GM04503 (cell line): ENCODE measurements at places on chromosomes 3 and 15.
A peak's percentile ranks its signal among the peaks of the same experiment; 100 is the strongest.

DNA sequence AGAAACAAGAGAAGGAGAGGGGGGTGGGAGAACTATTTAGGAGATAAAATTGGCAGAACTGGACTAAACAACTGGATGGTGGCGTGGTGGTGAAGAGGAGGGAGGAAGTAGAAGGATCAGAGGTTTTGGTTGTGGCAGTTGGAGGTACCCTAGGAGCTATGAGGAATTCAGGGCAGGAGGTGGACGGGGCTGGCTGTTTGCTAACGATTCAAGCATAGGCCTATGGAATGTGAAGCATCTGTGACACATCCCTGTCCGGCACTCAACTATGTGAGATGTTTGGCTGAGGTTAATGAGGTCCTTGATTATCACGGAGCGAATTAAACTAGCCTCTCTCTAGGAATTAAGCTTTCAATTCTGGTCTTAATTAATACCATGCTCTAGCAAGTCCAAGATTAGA lies 13.5 kb downstream of the TARS3 start:
- peak; percentile 42 for DNase-seq

DNA sequence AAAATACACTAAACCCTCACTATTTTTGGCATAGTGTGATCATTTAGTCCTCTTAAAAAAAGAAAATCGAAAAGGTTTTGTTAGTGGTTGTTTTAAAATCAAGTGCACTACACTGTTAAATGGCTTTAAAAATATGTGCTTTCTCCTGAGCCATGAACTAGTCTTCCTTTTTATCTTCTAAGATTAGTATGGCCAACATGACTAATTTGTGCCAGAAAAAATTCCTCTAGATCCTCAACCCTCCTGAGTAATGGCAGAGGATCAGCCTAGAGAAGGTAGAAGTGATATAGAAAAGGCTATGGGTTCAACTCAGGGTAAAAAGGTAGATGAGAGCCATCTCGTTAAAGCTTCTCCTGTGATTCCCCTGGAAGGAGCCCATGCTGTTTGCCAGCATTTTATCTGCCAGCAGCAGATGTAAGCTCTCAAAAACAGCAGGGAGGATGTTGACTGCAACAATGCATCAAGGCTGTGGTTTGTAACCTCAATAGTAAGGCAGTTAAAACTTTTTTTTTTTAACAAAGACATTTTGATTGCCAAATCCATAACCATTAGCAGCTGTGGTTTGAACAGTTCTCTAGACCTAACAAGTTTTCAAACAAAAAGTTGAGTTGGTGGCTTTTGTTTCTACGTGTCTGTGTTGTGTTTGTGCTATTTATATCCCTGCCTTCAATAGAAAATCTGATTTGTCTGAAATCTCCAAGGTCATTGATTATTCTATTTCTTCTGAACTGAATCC lies 30.2 kb upstream of the ZNF609 start:
- peak; percentile 92 for DNase-seq

- DNase-seq = no peak
Observed at GRCh38 chr3:86723433-86723832, 267.5 kb downstream of the VGLL3 start.

GRCh38 chr3:108410531-108410984 lies 99.8 kb downstream of the MYH15 start:
- no peak for DNase-seq

DNA sequence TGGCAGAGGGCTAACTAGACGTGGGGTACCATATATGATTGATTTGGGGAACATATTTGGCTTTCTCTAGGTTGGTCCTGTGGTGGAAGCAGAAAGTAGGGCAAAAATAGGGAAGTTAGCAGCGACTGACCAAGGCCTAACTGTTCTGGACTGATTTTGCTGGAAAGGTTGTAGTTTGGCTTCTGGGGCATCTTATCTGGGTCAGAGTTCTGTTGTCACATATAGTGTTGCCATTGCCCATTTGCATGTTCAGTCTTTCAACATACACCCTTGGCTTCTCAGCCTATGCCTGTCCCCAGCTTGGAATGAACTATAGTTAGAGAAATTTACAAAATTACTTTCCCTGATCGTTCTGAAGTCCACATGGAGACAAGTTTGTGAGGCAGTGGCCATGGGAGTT lies 426.5 kb downstream of the TBC1D5 start:
- no peak for DNase-seq

GRCh38 chr3:133662278-133662651 lies 524 bp upstream of the TOPBP1 start:
- no peak for DNase-seq

DNA sequence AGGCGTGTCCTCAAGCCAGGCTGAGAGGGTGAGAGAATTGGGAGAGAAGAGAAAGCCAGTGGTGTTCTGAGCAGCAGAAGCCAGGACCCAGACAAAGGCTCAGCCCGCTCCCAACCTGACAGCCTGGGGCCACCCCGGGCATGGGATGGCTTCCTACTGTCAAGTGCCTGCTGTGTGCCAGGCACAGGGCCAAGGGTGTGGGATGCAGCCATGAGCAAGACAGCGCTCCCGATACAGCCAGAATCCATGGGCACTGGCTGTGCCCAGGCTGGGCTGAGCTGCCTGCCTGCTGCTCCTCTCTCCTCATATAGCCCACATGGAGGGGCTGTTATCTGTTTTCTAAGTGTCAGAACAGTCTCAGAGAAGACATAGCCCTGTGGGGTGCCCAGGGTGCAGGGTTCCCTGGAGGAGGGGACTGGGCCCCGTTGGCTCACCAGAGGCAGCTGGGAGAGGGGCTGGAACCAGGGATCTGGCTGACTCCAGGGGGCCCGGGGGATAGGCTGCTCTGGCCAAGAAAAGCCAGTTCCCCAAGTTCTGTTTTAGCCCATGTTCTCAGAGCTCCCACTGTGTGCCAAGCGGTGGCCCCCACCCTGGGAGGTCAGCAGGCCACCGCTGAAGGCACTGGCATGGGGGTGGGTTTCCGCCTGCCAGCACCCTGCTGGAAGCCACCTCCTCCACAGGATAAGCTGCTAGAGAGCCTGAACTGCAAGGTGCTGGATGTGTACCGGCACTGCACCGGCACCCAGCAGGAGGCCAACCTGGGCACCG lies 39.0 kb downstream of the CFAP100 start:
- DNase-seq = no peak

DNA sequence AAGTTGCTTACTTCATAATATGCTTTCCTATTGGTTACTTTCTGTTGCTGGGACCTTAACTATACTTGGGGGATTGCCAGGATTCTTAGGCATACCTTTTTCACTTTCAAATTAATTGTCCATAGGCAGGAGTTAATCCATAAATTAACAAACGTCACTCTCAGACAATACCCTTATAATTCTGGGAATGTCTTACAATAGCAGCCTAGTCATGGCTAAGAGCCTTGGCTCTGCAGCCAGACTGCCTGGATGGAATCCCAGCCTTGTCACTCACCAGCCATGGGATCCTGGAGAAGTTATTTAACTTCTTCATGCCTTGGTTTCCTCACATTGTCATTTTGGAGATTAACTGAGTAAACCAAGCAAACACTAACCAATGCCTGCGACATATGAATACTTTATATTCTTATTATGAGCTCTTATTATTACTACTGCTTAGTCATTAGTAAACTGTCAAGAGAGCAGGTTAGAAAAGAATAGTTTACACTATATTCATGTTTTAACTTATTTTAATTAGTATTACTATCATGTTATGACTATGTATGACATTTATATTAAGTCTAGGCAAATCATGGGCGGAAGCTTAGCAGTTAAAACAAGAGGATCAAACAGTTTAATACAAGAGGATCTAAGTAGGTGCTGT lies 29.0 kb downstream of the GYG1 start:
- DNase-seq = no peak

DNA sequence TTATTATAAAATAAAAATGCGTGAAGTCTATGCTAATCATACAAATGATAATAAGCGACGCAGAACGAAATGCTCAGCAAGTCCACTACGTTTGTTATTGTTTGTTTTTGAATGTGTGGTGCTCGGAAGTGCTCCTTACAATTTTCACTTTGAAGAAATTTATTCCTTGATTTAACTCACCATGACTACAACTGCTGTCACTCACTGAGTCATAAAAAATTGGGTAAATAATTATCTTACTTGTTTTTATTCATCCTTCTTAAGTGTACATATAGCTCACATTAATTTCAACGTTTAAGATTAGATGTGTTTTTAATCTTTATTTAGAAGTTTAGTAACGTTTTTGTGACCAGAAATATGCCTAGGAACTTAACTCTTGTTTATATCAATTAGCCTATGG lies 66.7 kb upstream of the NANOGP8 start:
- DNase-seq = no peak

- DNase-seq = no peak
Observed at GRCh38 chr3:197752107-197752506, 2.4 kb downstream of the FYTTD1 start.

DNA sequence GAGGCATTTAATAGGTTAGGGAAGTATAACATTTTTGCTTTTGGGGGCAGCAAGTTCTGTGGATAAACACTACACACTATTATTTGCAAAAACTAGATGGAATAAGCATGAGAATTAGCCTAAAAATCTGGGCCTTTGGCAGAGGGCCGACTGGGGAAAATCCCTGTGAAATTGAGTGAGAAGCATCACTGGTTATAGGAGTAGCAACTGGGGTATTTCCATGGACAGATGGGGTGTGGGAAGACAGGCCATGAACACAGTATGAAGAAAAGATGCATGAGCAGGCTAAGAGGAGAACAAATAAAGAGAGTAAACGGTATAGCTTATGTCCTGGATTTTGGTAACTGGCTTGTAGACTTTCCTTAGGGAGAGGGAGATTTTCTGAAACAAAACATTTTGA lies 32.9 kb upstream of the CSPG5 start:
- no peak for DNase-seq

- no peak for DNase-seq
Observed at GRCh38 chr3:59310736-59311135, 260.9 kb upstream of the CFAP20DC start.

DNA sequence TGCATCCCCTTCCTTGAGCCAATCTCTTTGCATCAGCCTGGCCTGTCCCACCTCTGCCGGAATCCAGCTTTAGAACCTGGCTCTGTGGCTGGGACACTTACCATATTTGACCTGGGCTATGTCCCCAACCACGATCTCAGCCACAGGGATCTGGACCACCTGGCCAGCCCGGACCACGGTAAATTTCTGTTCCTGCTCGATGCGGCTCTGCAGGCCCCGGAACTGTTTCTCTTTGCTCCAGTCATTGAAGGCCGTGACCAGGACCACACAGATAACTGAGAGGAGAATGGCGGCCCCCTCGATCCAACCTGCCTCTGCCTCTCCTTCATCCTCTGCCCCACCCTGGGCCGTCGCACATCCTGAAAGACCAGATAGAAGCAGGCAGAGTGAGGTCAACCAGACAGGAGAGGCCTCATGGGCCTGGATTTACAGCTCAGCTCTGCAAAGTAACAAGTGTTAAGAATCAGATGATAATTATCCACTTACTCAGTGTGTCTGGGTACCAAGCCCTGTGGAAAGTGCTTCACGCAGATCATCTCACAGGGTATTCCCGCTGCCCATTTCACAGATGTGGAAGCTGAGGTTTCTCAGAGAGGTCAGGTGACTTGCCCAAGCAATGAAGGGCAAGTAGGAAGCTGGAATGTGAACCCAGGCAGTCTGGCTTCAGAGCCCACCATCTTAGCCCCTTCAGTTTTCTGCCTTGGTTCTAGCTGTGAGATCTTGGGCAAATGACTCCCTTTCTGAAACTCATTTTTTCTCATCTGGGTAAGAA lies 81.3 kb upstream of the SEC13 start:
- no peak for DNase-seq

DNA sequence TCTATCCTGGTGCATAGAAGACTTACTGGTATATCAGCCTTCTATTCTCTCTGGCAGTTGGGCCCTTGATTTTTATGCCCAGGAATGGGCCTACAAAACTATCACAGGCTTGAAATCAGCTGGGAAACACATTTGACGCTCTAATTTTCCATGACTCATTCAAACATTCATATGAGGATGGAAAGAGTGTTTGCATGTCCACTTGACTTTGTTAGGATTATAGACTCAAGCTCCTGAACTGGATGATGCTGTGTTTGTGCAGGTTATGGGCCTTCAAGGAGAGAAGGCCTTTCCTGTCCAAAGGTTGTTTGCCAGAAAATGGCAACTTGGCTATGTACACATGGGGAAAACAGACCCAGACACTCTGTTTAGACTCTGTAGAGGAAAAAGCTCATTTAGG lies 219.9 kb downstream of the GAP43 start:
- no peak for DNase-seq

- DNase-seq = no peak
Observed at GRCh38 chr15:66774001-66774814, 72.2 kb downstream of the SMAD6 start.

- DNase-seq = peak; percentile 3
Observed at GRCh38 chr3:158091531-158091930, 14.7 kb downstream of the SHOX2 start.

- DNase-seq = no peak
Observed at GRCh38 chr3:72398781-72399180, 449.5 kb downstream of the SHQ1 start.

GRCh38 chr15:51558876-51559275 lies 63.7 kb downstream of the DMXL2 start:
- DNase-seq = no peak

GRCh38 chr3:123795471-123796251 lies 88.5 kb downstream of the MYLK start:
- DNase-seq = no peak

DNA sequence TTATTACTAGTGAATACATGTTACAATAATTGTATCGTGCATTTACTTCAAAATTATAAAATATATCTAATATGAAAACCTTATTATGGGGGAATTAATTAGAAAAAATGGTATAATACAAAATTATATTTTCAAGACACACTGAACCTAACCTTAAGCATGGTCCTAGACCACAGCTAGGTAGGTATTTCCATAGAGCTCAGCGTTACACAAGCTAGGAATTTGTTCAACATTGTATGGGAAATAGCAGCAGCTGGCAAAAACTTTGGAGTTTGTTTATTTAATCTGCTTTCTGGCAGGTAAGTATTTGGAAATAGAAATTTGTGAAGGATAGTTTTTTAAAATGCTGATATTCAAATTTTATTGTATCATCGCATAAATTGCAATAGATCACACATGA lies 52.9 kb downstream of the BCHE start:
- DNase-seq = no peak

DNA sequence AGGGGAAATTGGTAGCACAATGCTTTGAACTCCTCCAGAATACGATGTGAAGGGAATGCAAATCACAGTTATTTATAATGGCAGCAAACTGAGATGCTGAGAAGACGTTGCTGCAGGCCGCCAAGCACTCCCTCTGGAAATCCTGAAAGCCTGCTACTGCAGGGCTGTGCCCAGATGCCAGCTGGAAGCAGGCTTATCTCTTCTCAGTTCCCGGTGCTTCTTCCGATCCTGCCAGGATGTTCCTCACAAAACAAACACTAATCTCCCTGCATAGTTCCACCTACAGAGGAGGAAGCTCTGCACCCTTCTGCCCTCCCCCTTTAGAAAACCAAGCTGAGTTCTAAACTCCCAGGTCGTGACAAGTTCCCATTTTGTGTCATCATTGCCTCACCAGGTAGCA lies 201.7 kb upstream of the BCL6 start:
- DNase-seq = no peak

- no peak for DNase-seq
Observed at GRCh38 chr15:90145761-90146160, 43.5 kb upstream of the IDH2 start.

DNA sequence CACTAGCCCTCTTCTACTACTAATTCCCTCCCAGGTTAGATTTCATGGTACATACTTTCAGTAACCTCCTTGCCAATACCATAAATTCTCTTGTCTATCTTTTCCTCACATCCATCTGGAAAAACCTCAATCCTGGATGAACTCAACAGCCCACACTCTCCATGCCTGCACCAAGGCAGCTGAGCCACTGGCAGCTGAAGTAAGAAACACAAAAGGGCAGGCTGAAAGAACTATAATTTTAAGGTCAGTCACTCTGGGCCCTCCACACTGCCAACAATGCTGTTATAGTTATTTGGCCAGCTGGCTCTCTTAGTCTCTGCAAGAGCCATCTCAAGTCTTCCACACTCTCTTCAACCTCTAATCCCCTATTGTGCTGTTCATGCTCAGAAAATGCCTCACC lies 15.1 kb upstream of the TIPARP start:
- DNase-seq = no peak
